ENCODE measurements at places on chromosomes 2 and 18.

- no peak for DNase-seq
These were observed 221.9 kb downstream of the PIEZO2 start for GRCh38 chr18:10927286-10927992.

DNA sequence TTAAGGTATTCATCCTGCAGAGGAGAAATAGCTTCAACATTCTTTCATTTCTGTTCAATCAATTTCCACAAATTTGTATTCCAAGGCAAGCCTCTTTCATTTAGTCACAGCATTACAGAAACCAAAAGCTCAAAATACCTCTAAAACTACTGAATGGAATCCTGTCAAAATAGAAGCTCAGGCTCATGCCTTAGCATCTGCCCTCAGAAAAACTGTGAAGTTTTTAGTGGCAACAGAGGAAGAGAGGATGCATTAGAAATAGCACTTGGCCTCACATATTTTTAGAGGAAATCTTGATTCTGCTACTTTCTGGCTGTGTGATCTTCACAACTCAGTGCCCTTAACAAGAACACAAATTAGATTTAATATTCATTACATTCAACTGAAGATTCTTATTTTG, 69.1 kb upstream of the GALNT13 start:
- DNase-seq, result no peak

DNA sequence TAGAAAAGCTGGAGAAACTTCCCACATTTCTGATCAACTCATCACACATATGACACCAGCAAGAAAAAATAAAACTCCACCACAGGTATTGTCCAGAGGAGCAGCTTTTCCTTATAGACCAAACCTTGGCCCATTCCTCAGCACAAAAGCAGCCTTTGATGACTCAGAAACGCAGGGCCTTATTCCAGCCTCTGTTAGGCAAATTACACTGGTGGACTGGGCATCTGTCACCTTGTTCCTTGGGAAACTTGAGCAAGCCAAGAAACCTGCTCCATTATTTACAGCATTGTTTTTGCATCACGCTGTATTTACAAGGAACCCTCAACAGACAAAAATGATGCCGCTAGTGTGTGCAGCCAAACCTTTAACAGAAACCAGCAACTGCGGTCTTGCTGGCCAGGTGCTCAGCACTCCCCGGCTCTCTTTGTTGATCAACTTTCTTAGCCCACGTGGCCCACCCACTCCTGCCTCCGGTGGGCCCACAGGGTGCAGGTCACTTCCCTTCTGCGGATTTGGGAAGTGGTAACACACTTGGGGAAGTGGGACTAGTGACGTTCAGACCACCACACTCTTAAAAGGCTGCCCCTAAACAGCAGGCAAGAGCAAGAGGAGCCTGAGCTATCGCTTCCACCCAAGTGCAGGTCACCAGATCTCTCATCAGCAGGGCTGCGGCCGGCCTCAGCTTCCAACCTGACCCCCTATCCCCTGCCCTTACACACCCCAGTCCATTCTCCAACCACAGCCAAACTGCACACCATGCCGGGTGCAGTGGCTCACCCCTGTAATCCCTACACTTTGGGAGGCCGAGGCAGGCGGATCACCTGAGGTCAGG, 1.5 kb downstream of the AP1S3 start:
- no peak for DNase-seq

- peak; percentile 34 for DNase-seq
These were observed 55.4 kb upstream of the GLI2 start for GRCh38 chr2:120680136-120680761.

- DNase-seq, result no peak
These were observed 515.9 kb downstream of the SLC4A3 start for GRCh38 chr2:220143336-220143735.

GRCh38 chr18:54702686-54703085, 111.6 kb downstream of the DYNAP start:
- no peak for DNase-seq

GRCh38 chr2:3631851-3632659, 25.9 kb upstream of the ALLC start:
- no peak for DNase-seq

Data from stimulated activated CD8-positive, alpha-beta memory T cell treated with anti-CD3 and anti-CD28 coated beads, Interleukin-7, amount 100 ng/mL, for 48 hours (primary cell).